ENCODE measurements at places on chromosomes 4 and X.

DNA sequence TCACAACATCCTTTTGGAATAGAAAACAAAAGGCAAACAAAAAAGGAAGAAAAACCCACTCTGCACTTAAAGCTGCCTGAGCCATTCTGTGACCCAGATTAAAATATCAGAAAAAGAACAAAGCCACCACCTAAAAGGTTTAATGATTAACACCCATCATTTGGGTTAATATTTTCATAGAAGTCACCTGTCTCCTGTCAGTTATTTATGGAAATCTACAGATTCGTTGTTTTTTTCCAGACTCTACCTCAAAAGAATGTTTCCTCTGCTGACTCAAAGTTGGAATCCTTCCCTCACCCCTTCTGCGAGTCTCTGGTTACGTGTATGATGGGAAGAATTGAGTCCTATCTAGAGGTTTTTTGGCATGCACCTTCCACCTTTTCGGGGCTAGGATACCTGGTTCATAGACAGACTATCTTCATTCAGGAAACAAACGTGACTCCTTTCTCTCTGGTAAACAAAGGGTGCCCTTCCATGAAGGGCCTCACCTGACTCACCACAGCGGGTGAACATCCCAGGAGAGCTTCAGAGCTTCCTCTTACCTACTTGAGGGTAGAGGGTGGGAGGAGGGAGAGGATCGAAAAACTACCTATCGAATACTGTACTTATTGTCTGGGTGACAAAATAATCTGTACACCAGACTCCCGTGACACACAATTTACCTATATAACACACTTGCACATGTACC, 19.6 kb upstream of the CA5B start:
- no peak for DNase-seq

GRCh38 chrX:136397001-136397400, 90.7 kb upstream of the BRS3 start:
- no peak for DNase-seq

DNA sequence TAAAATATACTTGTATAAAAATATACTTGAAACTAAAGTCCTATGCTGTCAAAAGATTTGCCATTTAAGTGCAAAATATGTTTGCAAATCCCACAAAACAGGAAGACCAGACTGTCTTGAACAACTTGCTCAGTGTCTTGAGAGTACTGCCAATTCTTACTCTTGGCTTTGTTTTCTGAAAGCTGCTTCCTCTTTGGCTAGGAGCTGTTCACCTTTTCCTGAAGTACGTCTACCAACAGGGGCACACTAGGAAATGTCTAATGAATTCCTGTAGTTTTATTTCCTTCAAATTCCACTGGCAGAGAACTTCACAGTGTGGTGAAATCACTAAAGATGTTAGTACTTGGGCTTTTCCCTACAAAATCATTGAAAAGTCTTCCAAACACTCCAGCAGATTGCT, 46.4 kb upstream of the ABCG2 start:
- no peak for DNase-seq

DNA sequence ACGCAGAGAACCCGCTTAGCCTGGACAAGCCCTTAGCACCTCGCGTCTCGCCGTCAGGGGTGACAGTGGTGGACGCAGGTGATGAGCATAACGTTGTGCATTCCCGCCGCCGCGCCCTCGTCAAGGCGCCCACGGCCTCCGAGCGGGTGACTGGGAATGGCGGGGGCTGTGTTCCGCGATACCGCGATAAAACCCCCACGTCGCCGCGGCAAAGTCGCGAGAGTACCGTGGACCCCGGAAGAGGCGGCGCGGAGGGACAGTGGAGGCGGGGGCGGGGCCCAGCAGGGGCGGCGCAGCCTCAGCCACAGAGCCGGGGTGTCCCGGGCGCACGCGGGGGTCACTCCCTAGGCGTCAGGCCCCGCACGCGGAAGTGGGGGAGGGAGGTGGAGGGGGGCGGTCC, 53.8 kb downstream of the ZFYVE28 start:
- DNase-seq = peak; percentile 62

DNA sequence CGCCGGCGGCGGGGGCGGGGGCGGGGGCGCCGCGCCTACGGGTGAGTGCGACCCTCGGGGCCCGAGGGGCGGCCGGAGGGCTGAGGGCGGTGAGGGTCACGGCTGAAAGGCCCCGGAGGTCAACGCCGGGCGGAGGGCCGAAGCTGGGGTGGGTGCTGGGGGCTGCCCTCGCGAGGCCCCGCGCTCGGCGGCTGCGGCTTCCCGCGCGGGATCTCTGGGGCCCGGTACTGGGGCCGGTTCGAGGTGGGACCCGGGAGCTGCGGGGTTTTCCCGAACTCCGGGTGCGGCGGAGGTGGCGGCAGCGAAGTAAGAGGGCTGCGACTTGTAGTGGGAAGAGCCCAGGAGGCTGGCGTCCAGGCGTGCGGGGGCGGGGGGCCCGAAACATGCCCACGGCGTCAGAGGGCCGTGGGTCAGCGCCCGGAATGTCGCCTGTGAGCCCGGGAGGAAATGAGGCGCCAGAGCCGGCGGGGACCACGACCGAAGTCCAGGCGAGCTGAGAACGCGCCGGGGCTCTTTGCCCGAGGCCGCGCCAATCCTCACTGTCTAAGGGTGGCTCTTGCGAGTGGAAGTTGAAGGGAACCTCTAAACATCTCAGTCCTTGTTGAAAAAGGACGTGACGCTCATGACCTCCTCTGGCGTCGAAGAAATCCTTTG, 407 bp downstream of the IL13RA1 start:
- DNase-seq = peak; percentile 37

DNA sequence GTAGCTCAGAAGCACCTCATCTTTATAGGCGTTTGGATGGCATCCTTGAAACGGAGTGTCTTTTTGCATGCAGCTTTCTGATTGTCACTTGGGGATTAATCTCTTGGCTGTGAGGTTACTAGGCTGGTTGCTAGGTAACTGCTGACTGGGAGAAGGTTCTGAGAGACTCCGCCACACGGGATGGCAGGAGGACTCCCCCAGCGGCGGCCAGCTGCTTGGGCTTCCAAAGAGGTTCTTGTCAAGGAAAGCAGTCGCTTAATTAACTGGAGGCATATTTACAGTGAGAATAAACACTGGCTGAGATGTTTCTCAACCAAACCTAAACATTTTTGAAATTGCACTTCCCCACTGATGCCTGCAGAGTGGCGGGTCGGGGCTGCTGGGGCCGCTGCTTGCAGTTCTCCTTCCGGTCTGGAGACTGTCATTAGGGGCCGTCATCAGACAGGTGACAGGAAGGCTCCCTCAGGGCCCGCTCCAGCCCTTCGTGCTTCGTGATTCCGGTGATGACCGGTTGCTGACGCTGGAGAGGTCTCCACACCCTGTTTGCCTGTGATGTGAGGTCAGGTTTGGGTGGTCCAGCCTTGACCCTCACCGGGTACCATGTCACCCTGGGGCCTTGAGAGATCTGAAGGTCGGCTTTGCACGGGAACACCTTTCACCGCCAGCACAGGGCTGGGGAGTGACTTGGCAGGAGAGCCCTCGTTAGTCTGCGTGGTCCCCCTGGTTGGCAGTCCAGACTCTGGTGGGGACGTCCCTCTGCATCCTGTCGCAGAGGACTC, 9.1 kb downstream of the NSG1 start:
- no peak for DNase-seq

DNA sequence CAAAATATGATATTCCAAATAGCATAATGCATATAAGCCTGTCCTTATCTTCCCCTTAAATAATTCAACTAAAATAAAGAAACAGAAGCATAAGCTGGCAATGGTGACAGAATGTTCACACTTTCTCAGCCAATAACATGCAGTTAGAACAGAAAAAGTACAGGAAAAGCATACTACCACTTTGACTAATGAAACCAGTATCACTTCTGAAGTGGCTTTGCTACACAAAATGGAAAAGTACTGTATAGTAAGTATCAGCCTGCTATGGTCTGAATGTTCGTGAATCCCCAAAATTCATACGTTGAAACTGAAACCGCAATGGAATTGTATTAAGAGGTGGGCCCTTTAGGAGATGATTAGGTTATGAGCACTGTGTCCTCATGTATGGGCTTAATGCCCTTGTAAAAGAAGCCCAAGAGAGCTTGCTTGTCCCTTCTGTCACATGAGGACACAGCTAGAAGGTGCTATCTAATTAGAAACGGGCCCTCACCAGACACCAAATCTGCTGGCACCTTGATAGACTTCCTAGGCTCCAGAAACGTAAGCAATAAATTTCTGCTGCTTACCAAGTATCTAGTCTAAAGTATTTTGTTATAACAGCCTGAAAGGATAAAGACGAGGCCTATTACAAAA, 102.6 kb downstream of the PRDM5 start:
- DNase-seq = no peak

DNA sequence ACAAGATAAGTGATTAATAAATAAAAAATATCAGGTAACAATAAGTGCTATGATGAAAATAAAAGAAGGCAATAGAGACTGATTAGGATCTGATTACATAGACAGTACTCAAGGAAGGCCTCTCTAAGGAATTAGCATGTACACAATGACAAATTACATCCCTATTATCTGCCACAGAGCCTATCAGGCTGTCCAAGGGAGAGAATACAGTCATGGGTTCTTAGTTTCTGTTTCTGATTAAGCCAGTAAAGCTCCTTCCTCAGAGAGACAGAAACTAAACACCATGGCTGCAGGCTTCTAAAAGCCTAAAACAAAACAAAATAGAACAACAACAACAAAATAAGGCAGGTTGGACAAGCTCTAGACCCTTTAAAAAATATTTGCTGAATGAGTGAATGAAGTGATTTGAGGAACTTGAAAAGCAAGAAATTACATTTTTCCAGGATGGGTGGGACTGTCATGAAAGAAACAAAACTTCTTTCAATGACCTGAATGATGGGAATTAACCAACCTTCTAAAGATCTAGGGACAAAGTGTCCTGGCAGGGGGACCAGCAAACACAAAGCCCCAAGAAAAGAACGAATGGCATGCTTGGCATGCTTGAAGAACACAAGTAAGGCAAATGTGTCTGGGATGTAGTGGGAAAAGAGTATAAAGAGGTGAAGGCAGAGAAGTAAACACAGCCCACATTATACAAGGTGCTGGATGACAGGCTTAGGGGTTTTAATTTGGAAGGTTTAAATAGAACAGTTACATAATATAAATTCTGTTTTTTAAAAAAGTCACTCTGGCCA, 44.1 kb downstream of the NAA11 start:
- no peak for DNase-seq
